ENCODE measurements at places on chromosomes 5 and 9. TPM values are rescaled to one million over a fixed set of nuclear protein-coding genes. Genes with fewer than 3 reads are reported as not detected.

The PCAT7 gene
- not detected for total RNA-seq

The TMEM174 gene
- not detected for total RNA-seq

The SLC34A1 gene
- 0.21 TPM for total RNA-seq

The CARD9 gene
- total RNA-seq = 8.5 TPM

The SLC36A2 gene
- total RNA-seq = not detected

The CHSY3 gene
- 0.10 TPM for total RNA-seq

The C7 gene
- not detected for total RNA-seq

The PCDHGA1 gene
- total RNA-seq = not detected

The TCF7 gene
- total RNA-seq = 193 TPM

The HAVCR2 gene
- total RNA-seq = 27.3 TPM

The SPATA31A6 gene
- not detected for total RNA-seq
